NCI-H524 treated with DMSO at 0.1 percent for 48 hours (cell line): ENCODE measurements at places on chromosomes 7 and 10.

DNA sequence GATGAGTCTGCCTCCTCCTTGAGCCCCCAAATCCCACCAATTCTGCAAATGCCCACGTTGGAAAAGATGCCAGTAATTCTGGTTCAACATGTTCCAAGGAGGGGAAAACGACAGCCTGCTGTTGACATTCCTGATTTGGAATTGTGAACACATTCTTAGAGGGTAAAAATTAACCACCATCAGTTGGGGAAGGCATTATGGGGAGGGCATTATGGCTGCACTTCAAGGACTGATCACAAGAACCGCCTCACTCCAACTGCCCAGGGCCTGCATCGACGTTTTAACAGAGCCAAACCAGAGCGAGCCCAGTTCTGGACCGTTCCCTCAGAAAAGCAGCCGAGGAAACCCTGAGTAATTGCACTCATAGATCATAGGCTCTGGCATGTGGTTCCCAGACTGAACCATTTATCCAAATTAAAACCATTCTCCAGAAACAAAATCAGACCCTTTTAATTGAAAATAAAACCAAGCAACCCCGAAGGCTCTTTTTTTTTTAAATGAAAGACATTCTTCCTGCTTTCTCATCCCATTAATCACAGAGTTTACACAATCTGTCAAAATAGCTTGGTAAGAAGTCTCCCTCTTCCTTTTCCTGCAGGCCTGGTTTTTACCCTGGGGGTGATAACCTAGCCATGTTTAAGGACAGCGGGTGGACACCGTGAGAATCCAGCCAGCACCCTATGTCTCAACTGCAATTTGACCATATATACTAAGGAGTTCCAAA, 8.0 kb downstream of the TNS3 start:
- DNase-seq = no peak

DNA sequence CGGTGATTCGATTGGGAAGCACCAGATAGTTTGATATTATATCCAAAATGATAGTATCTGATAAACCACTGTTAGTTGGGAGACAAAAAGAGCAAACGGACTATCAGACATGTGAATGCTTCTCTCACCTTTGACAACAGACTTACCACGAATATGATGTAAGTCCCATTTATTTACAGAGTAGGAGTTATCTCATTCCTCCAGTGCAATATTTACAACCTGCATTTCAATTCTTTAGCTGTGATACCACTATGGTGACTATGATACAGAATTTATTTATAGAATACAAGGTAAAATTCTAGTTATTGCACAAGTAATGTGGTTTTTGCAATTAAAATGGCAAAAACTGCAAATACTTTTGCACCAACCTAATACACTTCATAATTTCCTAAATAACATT, 61.6 kb downstream of the ESYT2 start:
- DNase-seq = no peak

- no peak for DNase-seq
Measured at GRCh38 chr10:86109421-86109820, 257.2 kb downstream of the GRID1 start.

DNA sequence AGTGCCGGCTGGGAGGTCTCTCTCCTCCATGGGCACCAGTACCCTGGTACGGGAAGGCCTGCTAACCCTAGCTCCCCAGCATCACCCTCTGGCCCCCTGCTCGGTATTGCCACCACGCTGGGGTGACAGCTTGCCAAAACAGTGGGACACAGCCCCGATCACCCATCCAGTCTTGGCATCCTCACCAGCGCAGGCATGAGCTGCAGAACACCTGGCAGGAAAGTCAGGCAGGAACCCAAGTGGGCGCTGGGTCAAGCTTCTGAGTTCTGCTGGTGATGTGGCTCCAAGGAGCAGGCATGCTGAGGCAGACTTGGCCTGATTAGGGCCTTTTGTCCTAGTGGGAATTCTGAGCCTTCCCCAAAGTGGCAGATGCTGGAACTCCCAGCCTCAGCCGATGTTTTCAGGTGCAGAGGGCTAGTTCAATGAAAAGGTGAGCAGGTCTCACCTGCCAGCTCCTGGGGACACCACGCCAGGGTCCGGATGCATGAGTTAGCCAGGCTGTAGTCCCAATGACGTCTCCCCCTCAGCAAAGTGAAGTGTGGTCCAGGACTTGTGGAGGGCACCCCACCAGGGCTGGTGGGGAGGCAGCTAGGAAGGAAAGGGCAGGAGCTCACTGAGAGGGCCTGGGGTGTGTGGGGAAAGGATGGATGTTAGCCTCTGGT, 8.5 kb upstream of the ZNF22 start:
- no peak for DNase-seq

- no peak for DNase-seq
Measured at GRCh38 chr10:14592566-14592965, 182.1 kb downstream of the FAM107B start.

- DNase-seq = no peak
Measured at GRCh38 chr7:88737632-88738031, 21.9 kb upstream of the ZNF804B start.

- no peak for DNase-seq
Measured at GRCh38 chr7:148155000-148155399, 435.6 kb upstream of the C7orf33 start.

GRCh38 chr7:1544896-1545416, 11.0 kb downstream of the TMEM184A start:
- no peak for DNase-seq

DNA sequence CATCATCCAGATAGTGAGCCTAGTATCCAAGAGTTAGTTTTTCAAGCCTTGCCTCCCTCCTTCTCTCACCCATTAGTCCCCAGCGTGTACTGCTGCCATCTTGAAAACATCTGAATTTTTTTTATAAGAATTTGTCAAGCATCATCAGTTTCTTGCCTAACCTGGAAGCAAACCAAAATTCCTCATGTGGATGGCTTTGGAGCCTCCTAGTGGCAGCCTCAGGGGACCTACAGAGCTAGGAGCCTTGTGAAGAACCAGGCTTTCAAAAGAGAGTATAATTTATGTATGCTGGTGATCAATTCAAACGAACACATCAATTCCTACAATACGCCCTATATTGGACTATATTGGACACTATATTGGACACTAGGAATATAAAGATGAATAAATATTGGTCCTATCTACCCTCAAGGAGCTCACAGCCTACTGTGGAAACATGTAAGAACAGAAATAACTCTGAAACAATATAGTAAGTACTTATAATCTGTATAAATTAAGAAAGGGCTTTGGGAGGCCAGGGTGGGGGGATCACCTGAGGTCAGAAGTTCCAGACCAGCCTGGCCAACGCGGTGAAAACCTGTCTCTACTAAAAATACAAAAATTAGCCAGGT, 63.4 kb downstream of the HPSE2 start:
- DNase-seq = no peak

DNA sequence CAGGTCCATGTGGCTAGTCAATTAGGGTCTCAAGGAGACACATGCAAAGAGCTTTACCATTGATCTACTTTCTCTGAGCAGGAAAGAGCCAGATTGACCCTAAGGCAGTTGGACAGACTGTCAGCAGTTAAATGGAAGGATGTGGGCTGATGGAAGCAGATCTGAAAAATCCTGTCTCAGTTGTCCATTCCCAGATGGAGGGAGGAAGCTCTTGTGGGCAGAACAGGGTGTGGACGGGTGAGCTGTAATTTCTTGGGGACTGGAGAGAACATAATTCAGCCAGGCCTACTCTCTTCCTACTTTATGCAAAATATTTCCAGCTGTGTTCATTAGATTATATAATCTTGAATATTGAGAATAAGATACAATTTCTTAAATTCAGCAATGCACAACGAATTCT, 163.6 kb downstream of the GNAT3 start:
- DNase-seq = no peak

- DNase-seq = no peak
Measured at GRCh38 chr7:22150221-22150620, 204.5 kb upstream of the CDCA7L start.

- no peak for DNase-seq
Measured at GRCh38 chr10:409408-410040, 274.3 kb downstream of the ZMYND11 start.

DNA sequence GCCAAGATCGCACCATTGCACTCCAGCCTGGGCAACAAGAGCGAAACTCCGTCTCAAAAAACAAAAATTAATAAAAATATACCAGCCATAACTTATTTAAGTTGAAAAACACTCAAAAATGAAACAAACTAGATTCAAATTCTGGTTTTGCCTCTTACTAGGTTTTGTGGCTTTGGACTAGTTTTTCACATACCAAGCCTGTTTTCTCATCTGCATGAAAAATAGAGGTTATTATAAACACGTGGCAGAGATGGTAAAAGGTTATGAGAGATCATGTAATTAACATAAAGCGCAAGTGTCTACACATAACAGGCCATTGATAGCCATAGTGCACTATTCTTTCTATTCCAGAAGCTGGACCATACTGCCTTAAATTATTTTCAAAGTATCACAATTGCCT, 35.5 kb upstream of the CABCOCO1 start:
- DNase-seq = no peak

DNA sequence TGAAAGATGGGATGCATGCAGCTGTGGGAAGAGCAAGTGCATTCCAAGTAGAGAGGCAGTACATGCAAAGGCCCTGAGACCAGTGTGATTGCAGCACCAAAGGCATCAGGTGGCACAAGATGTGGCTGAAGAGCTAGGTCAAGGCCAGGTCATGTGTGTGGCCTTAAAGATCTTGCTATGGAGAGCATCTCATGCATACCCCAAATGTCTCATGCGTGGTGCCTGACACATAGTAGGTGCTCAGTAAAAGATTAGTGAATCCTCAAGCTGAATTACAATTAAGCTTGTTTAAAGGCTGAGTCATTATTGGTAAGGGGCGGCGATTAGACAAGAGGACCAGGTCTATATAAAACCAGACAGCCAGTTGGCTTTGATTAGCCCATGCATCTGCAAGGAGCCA, 336.6 kb downstream of the FGFR2 start:
- DNase-seq = no peak

- DNase-seq = no peak
Measured at GRCh38 chr7:143411976-143412708, 3.5 kb upstream of the EPHA1 start.

DNA sequence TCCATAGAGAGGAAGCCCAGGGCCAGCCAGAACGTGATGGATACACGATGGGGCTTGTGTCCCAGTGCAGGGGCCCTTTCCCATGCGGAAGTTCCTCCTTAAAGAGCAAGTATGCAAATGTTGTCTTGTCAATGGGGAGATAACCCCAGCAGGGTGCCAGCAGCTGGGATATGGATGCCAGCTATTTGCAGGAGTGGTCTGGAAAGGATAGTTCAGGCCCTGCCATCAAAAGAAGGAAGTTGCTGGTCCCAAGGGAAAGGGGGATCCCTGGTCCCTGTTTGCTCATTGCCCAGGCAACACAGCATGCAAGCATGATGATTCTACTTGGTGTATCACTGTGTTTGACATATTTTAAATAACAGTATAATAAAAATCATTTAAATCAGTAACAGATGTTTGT, 73.1 kb upstream of the HECW1 start:
- DNase-seq = no peak

- no peak for DNase-seq
Measured at GRCh38 chr7:48176356-48176893, 5.2 kb downstream of the ABCA13 start.

DNA sequence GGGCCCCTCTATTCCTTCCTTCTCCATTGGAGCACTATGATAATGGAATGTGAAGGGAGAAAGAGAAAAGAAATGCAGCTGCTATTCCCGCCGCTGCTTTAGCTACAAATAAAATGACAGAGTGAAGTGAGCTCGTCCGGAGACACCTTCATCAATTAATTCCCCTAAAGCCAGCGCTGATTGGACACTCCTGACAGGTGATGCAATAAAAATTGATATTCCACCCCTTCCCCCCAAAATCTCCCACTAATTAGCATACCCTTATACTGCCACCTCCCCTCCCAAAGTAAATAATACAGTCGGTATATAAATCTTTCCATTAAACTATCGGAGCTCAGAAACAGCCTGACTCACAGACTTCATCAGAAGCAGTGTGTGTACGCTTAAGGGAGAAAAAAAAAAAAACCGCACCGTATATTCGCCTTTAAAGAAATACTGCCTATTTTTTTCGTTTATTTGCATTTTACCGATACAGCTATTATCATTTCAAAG, 7.3 kb downstream of the SKIDA1 start:
- DNase-seq = peak; percentile 30

DNA sequence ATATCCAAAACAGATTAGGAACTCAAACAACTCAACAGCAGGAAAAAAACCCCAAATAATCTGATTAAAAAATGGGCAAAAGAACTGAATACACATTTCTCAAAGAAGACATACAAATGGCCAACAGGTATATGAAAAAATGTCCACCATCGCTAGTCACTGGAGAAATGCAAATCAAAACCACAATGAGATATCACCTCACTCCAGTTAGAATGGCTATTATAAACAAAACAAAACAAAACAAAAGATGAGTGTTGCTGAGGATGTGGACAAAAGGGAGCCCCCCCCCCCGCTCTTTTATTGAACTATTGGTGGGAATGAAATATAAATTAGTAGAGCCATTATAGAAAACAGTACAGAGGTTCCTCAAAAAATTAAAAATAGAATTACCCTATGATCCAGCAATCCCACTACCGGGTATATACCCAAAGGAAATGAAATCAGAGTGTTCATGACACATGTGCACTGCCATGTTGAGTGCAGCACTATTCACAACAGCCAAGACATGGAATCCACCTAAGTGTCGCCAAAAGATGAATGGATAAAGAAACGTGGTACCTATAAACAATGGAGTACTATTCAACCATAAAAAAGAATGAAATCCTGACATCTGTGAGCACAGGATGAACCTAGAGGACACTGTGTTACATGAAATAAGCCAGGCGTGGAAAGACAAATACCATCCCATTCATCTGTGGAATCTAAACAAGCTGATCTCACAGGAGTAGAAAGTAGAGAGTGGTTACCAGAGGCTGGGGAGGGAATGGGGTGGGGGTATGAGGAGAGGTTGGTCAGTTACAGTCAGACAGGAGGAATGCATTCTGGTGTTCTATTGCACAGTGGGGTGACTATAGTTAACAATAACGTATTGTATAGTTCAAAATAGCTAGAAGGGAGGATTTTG, 78.1 kb upstream of the RHEB start:
- DNase-seq = no peak

DNA sequence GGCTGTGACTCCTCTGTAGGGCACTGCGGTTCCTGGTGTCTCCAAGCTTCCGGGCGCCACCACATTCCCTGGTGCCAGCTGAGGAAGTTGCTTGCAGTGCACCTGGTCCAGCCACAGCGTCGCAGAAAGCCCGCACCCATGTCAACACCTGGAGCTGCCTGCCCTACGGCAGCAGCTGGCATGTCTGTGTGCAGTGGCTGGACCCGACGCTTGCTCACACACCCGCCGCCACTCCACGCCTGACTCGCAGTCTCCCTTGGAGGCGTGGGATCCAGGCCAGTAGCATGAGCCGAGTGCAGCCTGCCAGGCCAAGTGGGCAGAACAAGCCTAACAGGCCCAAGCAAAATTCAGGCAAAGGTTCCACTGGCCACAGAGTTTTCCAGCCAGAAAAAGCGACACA, 118.1 kb upstream of the PHF14 start:
- no peak for DNase-seq

- DNase-seq = peak; percentile 53
Measured at GRCh38 chr10:72364239-72364777, 9.6 kb upstream of the DNAJB12 start.

DNA sequence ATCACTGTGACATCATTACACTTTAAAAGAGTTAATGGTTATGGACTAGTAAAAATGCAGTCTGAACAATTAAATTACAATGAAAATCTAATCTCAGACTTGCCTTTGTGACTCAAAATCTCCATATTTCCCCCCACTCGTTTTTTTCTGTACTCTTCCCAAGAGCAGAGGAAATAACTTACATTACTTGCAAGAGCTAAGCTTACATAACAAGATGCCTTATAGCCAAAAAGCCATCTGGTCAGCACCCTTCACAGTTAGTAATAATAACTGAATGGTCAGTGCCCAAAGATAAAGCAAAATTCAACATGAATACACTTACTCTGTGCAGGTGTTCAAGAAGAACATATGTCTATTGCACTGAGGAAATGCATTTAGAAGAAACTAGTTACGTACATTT, 1381.5 kb upstream of the CELF2 start:
- DNase-seq = no peak
